Cortex of kidney (tissue), 1 donor: ENCODE measurements at places on chromosomes 5 and 9.

GRCh38 chr5:172745838-172746237 is 25.2 kb downstream of the DUSP1 start:
- DNase-seq, result no peak

GRCh38 chr9:91234523-91234922 is 127.2 kb downstream of the AUH start:
- no peak for DNase-seq

DNA sequence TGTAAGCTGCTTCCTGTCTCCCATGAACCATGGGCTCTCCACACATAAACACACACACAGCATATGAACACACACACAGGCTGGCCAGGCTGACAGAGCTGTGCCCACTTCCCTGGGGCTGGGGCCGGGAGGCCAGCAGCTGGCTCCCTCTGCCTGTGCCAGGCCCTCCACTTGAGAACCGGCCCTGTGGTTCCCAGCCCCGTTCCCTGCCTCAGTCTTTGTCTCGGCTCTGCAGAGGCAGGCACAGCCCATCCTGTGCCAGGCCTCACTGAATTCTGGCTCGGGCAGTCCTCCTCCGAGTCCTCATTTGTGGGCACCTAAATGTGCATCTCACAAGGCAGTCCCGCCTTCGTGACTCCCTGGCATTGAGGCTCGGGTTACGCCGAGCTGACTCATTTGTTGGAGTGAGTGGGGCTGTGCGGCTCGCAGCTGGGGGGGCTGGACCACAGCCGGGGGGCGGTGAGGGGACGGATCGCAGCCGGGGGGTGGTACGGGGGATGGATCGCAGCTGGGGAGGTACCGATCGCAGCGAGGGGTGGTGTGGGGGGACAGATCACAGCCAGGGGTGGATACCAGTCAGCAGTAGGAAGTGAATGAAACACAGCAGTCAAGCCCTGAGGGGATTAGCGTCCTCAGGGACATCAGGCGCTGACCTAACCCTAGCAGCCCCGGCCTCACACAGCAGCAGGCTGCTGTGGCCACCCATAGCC is 72.3 kb downstream of the PSMB7 start:
- no peak for DNase-seq

GRCh38 chr9:123378025-123378424 is 22.0 kb downstream of the CRB2 start:
- no peak for DNase-seq

DNA sequence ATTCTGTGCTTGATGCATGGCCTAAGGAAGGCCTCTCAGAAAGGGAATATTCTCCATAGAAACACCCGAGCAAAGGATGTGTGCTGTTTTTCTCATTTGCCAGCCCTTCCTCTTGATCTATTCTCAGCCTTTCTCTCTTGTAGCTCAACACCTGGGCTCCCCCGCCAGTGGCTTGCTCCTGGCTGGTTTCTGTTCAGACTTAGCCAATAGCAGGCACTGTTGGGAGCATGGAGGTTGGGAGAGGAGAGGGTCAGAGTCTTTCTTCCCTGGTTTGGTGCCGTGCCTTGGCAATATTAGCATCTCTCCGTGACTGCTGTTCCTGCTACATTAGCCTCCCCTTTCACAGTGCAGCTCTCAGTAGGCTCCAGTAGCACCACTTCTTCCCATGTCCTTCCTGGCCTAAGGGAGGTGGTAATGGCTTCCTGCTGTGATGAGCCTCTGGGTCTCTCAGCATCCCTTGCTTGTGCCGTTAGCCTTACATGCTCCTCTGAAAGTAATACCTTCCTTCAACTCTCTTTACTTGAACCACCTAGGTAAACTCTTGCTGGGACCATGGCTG is 269.7 kb upstream of the GAS1 start:
- DNase-seq, result no peak

GRCh38 chr5:54944364-54944763 is 41.0 kb downstream of the ESM1 start:
- no peak for DNase-seq

DNA sequence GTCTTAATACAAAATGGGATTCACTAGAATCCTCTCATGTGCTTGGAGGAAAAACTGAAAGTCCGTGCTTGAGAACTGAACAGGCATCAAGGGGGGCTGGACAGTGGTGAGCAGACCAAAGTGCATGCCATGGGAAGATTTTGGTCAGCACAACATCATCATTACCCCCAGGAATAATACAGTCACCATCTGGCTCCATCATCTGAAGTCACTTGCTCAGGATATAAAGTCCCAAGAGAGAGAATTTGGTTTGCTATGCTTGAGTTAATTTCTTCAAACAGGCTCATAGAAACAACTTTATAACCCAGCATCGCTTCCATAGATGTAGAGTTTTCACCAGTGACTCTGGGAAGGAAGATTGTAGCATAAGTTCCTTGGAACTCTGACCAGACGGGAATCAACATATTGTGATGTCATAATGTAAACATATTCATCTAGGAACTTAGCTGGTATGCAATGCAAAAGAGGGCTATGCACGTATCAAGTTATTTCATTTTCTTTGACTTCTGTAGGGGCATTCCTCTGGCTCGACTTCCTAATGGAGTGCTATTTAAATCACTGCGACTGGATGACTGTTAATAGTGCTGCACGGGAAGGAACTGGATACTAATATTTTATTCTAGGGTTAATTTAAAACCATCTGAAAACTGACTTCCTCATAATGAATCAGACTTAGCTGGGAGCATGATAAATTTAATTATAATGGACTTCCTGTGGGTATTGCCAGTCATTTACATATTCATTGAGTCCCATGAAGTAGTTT is 145.2 kb downstream of the MTRR start:
- DNase-seq, result no peak

GRCh38 chr5:6544561-6544935 is 88.3 kb downstream of the NSUN2 start:
- DNase-seq, result no peak

- DNase-seq, result no peak
Measured at GRCh38 chr5:68884883-68885282, 208.9 kb upstream of the SLC30A5 start.

DNA sequence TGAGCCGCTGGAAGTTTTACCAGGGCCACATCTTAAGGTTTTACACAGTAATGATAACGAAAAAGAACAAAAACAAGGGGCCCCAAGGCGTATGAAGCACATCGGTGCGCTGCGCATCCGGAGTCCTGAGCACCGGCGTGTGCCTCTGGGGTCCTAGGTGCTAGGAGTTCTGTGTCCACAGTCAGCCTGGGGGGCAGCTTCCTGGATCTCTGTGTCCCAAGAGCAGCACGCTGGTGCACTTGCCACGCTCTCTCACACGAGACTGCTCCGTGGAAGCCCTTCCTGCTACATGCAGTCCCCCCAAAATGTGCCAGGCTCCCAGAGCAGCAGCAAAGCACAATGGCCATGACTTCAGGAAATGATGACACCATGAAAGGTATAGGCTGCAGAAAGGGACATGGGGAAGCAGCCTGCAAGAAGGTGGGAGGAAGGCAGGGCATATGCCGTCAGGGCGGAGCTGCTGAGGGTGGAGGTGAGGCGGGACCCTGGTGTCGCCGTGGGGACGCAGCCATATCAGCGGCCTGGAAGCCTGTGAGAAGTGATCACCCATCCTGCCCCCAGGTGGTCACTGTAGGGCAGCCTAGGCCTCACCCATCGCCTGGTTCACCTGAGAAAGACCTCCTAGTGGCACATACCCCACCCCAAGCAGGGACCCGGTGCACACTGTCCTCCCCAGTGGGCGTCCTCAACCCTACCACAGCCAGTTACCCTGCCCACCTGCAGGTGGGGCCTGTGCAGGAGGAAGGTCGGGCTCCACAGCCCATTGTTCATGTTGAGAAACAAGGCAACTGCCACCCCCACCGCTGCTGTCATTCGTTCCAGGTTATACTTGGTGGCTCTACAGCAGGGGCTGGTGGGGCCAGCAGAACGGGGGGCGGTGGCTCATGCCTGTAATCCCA is 23.6 kb upstream of the SLC6A3 start:
- DNase-seq, result no peak

- DNase-seq, result no peak
Measured at GRCh38 chr9:18531136-18532065, 57.4 kb downstream of the ADAMTSL1 start.

- no peak for DNase-seq
Measured at GRCh38 chr5:54007827-54008777, 302.3 kb downstream of the ARL15 start.

GRCh38 chr9:108759835-108760234 is 96.0 kb downstream of the ACTL7B start:
- DNase-seq, result no peak

GRCh38 chr9:14782286-14783051 is 59.9 kb upstream of the CER1 start:
- DNase-seq, result no peak

DNA sequence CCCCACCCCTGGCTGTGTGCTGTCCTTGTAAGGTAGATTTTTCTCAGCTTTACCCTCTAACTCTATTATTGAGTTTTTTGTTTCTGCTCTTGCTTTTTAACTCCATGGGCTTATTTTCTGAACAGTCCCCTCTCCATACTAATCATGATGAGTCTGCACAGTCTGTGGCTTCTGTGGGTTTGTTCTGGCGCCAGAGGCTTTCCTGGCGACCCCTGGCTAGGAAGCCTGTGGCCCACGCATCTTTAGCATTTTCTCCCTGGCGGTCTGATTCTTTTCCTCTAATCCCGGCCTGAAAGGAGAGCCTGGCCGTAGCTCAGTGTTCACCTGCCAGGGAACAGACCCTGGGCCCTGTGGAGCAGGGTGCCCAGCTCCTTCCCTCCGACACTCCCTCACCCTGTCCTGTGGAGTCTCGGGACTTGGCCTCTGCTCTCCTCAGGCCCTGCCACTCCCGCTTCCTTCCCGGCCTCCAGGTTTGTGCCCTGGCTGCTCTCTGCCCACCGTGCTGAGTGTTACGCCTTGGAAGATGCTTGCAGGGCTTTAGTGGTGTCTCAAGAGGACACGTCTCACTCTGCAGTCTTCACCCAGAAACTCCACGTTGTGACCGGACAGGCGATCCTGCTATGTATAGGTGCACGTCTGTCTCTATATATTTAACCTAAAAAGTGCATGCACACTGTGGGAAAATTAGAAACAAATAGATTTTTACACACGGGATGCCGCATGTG is 31.7 kb upstream of the LRRC14B start:
- DNase-seq, result no peak

- DNase-seq, result no peak
Measured at GRCh38 chr5:131664929-131665328, 29.9 kb upstream of the RAPGEF6 start.

DNA sequence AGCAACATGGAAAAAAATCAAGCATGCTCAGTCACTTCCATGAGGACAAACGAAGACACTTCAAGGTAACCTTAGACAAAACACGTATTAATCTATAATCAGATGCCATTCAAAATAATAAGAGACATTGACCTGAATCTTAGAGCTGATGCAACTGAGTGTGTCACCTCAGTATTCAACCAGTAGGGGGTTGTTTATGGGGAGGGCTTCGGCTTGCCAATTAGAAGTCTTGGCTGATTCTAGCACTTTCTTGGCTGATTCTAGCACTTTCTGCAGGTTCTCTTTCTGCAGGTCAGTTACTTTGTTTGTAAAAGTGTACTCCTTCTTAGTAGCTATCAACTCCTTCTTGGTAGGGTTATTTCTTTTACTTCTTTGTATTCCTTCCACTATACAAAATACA is 317.6 kb downstream of the ENC1 start:
- no peak for DNase-seq

GRCh38 chr9:86286278-86286677 is 3.9 kb upstream of the ISCA1 start:
- DNase-seq, result no peak

GRCh38 chr9:92664394-92665152 is 5.4 kb downstream of the IPPK start:
- no peak for DNase-seq

DNA sequence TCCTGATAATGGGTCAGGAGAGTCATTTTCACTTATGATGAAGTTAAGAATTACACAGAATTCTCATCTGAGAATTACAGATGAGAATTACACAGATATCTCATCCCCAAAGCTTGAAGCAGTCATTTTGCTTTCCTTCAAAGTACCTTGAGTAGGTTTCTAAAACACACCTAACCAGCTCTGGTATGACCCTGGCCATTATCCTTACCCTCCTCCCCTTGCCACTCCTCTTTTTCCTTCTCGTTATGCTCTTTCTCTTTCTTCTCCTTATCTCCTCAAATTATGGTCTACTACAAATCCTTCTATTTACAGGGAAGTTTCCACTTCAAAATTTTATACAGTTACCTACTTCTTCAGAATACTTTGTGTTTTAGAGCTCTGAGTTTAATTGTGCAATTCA is 44.5 kb downstream of the MEF2C start:
- DNase-seq, result no peak

- DNase-seq, result no peak
Measured at GRCh38 chr5:199197-199949, 8.1 kb downstream of the LRRC14B start.

DNA sequence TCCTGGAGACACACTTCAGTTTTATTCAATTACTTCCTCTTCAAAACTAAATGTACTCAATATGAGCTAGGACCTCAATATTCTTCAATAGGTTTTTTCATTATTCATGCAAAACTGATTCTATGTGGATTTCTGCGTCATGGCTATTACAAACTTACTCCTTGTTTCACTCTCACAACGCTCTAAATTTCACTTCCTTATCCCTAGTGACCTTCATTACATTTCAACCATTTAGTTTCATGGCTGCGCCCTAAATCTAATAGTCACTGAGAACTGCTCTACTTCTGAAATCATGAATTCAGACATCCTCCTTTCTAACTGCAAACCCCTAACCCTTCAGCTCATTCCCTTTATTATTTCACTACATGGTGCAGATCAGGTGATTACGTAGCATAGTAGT is 93.9 kb downstream of the SLC25A46 start:
- DNase-seq, result no peak

GRCh38 chr5:14217587-14217986 is 74.4 kb downstream of the TRIO start:
- no peak for DNase-seq

- no peak for DNase-seq
Measured at GRCh38 chr9:99221266-99221620, 499 bp downstream of the ALG2 start.
